ENCODE measurements at places on chromosomes 6 and 20.
A peak's percentile ranks its signal among the peaks of the same experiment; 100 is the strongest.

DNA sequence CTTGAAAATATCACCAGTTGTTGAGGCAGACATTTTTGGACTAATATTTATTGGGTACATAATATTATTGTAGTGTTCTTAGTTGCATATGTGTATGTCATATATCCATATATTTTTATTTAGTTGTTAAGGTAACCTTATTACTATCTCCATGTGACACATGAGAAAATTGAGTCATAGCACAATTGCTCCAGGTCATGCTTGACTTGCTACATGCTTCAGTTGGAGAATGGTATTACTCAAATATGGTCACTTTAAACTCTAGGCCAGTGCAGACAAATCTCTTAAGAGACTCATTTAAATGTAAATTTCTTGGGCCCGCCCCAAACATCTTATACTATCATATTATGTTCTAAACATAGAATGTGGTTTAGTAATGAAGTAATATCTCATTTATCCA is 246.1 kb downstream of the RIMS1 start:
- DNase-seq: no peak

- peak; percentile 67 for DNase-seq
Measured at GRCh38 chr20:5448449-5449118, 131.8 kb upstream of the PROKR2 start.

DNA sequence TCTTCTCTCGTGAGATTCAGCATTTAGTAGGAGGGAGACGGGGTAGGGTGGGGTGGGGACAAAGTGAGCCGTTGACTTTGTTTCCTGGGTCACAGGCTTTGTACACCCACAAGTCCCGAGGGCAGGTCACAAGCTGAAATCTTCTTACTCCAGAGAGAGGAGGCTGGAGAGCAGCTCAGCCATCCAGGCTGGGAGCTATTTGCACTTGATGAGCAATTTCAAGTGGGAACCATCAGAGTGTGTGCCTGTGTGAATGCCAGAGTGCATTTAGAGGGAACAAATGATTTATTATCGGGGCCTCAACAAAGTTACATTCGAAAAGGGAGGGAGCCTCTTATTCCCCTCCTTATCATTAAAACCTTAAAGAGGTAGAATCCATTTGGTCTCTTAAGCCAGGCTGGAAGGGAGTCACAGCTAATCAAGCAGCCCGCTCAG is 155.7 kb upstream of the JARID2 start:
- no peak for DNase-seq

DNA sequence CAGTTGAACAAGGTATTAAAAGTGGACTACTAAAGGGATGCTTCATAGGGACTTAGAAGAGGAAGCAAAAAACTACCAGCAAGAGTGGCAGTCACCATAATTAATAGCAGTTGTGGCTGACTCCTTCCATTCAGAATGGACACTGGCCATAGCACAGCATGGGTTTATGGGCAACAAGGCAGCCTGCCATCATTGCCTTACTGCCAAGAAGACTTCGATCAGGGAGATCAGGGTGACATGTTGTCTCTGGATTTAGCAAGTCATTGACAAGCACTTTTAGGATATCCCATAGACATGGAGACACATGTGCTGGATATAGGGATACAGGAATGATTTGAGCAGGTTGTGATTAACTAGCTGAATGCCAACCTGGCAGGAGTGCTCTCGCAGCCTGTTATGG is 35.3 kb upstream of the RIPOR2 start:
- no peak for DNase-seq

- no peak for DNase-seq
Measured at GRCh38 chr6:112432853-112433252, 85.7 kb downstream of the RFPL4B start.

GRCh38 chr20:12019715-12020114 is 102.0 kb downstream of the BTBD3 start:
- no peak for DNase-seq

DNA sequence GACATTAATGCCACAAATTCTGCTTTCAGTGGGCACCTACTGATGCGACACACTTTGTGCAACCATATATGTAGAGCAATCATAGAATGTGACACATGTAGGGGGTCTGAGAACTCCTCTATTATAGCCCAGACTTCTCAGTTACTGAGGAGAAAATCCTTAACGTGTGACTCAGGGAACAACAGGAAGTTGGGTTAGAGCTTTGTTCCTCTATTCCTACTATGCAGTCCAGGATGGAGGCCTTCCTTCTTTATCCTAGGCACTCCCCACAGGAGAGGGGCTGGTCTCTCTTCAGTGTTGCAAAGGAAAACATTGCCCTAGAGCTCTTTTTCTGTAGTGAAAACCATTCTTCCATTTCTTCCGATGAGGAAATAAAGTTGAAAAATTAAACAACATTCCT is 39.6 kb upstream of the RCAN2 start:
- DNase-seq: no peak

GRCh38 chr6:116447496-116448011 is 13.6 kb upstream of the CALHM6 start:
- no peak for DNase-seq

DNA sequence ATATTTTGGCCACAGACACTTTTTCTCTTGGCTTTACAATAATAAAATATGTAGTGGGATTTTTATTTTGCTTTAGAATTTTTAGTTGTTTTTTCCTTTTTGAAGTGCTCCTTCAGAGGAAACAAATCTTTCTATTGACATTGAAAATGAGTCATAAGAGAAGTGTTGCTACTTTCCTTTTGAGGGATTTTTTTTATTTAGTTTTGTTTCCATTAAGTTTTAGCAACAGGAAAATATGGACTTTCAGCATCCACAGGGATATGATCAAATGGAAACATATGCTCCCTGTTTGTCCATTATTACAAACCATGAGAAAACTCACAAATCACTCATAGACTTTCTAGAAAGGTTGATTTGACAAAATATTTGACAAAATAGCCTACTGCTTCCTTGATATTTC is 65.3 kb upstream of the BMP2 start:
- DNase-seq: no peak

GRCh38 chr6:108736002-108736361 is 112.2 kb upstream of the ARMC2 start:
- no peak for DNase-seq

GRCh38 chr6:106206905-106207304 is 118.7 kb downstream of the ATG5 start:
- no peak for DNase-seq

DNA sequence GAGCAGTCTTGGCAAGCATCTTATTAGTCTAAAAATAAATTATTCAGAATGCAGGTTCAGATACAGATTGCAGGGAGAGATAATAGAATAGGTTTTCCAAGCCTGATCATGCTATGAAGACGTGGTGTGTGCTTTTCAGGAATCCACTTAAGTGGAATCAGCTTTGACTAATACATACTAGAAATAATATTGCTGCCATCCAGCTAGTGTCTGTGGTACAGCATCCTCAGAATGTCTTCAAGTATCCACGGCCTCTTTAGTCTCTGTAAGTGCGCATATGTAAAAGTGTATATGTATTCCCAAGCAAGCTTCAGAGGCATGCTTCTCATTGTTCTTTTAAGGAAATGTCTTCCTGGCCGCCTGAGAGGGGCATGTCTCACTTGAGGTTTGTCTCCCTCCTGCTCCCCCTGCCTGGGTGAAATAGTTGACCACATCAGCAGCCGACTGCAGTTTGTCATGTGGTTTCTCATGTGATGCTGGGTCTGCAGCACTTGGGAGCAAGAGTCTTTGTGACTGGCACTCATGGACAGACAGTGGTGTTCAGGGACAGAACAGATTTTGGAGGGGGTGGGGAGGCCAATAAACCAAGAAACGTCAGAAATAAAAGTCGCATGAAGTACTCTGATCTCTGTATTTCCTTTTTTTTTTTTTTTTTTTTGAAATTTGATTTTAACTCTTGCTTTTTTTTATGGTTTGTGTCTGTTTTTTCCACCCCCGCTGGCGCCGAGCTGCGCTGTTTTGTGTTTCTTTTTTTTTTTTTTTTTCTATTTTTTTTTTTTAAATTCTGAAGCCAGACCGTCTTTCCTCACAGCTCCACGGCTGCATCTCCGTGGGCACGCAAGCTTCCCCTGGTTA is 150.8 kb downstream of the PRL start:
- DNase-seq: no peak

GRCh38 chr20:45507011-45507820 is 8.2 kb downstream of the SPINT3 start:
- DNase-seq: no peak

GRCh38 chr6:82783587-82784236 is 281.9 kb downstream of the UBE3D start:
- no peak for DNase-seq

DNA sequence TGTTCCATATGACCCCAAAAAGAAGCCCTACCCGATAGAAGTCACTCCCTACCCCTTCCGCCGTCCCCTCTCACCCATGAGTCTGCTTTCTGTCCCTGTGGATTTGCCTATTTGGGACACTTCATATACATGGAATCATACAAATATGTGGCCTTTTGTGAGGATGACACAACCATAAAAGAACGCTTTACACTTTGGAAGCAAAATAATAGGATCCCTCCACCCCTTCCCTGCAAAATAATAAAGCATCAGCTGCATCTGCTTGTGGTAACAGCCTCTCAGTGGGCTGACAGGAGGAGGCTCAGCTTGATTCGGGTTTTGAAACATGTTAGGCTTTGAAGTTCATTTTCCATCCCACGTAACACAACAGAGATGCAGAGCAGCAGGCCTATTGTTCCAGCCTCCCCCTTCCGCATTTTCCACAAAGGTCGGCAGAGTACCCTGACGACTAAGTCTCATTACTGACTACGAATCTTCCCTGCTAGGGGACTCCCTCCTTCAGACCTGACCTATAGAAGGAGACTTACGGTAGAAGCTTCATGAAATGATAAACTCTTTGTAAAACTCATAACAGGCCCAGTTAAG is 99.1 kb downstream of the ALDH8A1 start:
- DNase-seq: no peak

GRCh38 chr6:47043286-47043685 is 1.2 kb upstream of the ADGRF1 start:
- DNase-seq: no peak

GRCh38 chr6:18186033-18186432 is 30.8 kb downstream of the KDM1B start:
- no peak for DNase-seq

- DNase-seq: no peak
Measured at GRCh38 chr6:33704215-33705066, 7.1 kb downstream of the UQCC2 start.

DNA sequence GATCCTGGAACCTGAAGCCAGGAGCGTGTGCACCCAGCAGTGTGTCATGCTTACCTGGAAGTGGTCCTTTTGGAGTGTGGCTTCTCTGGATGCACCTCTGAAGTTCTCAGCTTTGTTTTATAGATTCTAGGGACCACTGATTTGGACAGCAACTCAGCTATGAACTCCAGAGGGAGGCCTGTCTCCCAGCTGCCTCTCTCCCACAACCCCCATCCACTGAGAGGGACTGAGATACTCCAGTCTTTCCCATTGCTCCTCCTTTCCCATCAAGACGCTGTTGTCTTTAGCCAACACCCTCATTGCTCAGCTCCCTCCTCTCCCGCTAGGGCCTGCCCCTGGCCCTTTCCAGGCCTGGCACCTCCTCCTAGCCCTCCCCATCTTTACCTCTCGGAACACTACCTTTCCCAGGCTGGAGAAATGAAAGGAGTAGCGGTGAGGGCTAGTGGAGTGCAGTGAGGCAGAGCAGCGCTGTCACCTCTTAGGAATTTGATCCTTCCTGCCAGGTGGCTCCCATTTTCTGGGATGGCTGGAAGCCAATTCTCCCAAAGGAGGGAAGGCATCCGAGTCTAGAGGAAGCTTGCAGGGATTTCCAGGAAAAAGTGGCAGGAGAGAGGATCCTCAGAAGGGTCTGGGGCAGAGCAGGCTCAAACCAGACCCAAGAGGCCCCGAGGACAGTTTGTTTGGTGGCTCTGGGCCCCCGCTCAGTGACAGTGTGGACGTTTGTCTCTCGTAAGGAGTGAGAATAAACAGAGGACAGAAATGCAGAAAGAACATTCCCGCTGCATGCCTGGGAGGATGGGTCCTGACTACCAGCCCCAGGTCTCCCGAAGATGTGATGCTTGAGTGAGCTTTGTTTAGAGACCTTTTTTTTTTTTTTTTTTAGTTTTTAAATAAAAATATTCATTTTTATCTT is at the start of gene LRRN4:
Gene LRRN4 (minus strand): TSS at position 285 of the 913 bp plus-strand sequence. CDS start 1,261 bp downstream, outside the sequence.
- DNase-seq: no peak

- DNase-seq: no peak
Measured at GRCh38 chr6:21753241-21754108, 159.9 kb downstream of the SOX4 start.

GRCh38 chr6:168078175-168078942 is 653 bp downstream of the FRMD1 start:
- DNase-seq: no peak

DNA sequence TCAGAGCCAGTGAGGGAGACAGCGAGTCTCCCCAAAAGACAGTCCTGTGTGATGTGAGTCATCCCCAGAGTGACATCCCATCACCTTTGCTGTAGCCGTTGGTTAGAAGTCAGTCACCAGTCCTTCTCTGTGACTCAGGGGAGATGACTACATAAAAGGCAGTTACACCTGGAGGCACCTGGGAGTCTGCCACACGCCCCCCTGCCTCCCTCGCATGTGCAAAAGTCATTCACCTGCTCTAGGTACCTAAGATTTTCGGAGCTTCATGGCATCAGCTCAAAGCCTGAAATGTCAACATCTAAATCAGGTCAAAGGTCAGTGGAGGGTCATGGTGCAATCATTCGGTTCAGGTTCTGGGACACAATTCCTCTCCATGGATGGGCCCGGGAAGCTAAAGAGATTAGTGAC is 50.3 kb downstream of the PRR18 start:
- no peak for DNase-seq

DNA sequence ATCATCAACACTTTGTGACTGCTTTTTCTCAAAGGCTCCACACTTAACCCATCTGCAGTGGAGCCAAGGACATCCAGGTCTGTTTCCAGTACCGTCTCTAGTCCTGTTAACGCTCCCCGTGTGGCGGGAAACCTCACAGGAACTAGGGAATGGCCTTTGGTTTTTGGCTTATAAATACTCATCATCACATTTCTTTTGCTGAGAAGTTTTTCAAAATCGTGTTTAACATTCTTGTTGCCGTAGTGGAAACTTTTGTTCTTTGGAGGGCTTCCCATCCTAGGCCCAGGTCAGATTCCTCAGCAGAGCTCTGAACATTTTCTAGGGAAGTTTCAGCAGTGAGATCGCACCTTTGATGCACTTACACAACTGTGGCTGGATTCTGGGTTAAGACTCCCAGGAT is 24.6 kb downstream of the DAAM2 start:
- DNase-seq: no peak

DNA sequence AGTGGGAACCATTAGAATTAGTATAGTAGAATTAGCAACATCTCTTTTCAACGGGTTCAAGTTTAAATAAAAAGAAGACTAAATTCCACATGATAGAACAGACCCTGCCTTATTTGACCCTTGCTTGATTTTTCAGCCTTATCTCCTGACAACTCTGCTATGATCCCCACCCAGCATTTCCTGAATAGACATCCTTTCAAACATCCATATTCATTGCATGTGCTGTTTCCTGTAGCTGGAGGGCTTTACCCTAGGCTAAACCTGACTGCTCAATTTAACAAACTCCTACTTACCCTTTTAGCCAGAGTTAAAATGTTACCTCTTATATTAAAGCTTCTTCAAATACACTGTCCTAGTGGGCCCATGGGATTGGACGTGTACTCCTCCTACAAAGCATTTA is 594.8 kb upstream of the ARID1B start:
- DNase-seq: no peak

Data from stimulated activated CD4-positive, alpha-beta T cell treated with anti-CD3 and anti-CD28 coated beads, Interleukin-2, amount 100 ng/mL, for 48 hours (primary cell).